HuH-7 (cell line): ENCODE measurements at places on chromosomes 4 and X.

GRCh38 chrX:142998447-142999198, 27.1 kb upstream of the SPANXN4 start:
- DNase-seq, result no peak

DNA sequence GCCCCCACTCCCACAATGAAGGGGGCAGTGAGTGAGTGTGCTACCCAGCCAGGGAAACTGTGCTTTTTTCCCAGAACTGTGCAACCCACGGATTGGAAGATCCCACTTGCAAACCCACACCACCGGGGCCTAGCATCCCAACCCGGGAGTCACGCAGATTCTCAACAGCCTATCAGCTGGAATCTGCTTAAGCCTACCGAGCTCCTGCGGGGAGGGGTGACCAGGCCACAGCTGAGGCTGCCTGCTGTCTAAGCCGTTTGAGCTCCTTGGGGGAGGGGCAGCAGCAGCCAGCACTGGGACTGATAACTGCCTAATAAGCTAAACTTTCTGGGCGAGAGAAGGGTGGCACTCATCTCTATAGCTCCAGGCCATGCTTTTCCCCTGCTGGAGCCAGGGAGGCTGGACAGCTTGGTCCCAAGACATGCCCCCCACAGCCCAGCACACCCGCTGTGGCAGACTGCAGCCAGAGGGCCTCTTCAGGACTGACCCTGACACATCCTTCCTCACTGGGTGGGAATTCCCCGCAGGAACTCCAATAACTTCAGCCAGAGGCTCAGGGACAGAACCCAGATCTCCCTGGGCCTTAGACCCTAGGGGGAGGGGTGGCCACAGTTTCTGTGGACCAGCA, 161.3 kb upstream of the MAGEB18 start:
- DNase-seq, result no peak

GRCh38 chr4:1408418-1408817, 2.2 kb upstream of the NKX1-1 start:
- no peak for DNase-seq

GRCh38 chr4:23878912-23879732, 10.7 kb downstream of the PPARGC1A start:
- DNase-seq, result no peak

DNA sequence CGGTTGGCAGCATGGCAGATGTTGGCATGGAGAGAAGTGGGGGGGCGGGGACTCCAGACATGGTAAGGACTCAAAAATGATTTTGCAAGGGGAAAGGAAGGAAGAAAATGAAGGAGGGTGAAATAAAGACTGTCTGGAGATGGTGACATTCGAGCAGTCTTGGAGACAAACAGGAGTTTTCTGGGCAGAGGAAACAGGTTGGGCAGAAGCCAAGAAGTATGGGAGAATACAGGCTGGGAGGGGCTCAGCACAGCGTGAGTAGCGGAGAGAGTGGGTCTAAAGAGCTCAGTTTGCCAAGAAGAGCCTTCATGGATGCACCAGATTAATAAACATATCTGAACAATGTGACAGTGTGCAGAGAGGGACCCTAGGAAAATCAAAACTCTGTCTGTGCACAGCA, 13.3 kb upstream of the CRMP1 start:
- DNase-seq, result no peak

DNA sequence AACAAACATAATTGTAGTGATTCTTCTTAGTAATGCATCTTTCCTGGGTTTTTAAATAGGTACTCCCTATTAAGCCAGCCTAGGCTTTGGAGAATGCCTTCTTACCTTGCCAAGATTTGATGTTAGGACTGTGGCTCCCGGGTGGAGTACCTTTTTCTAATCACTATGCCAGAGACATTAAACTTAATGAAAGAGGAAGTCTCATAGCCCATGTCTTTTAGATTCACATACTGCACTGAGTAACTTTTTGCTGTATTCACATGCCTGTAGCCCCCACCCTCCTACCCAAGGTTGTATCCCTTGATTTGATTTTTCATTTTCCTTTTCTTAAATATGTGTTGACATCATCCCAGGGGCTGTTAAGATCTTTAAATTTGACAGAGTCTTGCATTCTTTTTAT, 104.2 kb upstream of the TLR2 start:
- DNase-seq, result no peak

DNA sequence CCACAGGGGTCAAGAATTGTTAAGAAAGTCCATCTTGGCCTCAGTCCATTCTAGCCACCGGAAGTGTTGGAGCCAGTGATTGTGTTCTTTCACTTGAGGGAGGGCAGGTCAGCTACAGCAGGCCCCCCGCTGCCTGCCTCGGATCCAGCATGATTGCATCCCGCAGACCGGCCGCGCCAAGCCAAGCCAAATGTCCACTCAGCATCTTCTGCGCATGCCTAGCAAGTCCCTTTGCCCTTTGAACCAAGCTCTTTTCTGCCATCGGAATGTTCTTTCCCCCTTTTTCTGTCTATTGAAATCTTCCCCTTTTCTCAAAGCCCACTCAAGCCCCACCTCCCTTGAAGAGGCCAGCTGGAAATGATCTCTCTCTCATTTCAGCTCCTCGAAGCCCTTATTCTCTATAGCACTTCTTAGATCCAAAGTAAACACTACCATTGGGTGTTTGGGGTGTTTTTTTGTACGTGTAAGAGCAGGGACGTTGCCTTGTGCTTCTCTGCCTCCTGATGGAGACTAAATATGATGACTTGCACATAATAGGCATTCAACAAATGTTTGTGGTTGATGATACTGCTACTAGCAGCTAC, 147.8 kb upstream of the BCOR start:
- DNase-seq, result no peak

DNA sequence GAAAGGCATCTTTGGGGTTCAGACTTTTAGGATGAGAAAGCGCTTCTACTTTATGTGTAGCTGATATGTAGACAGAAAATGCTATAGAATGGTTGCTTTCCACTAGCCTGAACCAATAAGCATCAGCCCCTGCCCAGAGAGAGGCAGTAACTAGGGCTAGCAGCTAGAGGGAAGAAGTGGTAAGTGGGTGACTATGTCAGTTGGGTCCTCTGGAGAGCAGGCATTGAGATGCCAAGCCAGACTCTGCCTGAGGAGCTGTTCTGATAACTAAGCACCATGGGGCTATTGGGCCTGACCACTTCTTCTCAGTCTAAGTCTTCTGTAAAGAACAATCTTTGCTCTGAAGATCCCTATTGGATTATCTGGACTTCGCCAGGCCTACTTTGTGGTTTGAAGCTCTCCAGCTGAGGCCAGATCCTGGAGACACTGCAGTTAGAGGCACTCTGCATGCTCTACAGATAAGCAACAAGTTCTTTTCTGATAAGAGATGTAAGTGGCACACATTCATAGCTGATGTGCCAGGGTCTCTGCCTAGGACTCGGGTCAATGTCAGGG, 146.1 kb downstream of the RBM46 start:
- no peak for DNase-seq

DNA sequence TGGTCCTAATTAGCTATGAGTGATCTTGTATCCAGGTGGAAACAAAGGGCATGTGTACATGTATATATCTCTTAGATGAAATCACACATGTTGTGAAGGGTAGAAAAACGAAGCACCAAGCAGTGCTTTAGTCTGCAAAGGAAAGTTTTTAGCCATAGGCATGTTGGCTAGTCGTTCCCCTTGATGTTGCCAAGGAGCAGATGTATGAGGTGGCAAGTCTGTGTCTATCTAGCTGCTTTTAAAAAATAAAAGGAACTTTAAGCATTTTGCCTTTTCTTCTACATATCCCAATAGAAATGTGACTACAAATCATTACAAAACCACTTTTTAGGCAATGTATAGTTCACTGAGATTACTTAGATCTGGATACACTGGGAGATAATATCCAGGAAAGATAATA, 63.1 kb downstream of the NSUN7 start:
- no peak for DNase-seq

DNA sequence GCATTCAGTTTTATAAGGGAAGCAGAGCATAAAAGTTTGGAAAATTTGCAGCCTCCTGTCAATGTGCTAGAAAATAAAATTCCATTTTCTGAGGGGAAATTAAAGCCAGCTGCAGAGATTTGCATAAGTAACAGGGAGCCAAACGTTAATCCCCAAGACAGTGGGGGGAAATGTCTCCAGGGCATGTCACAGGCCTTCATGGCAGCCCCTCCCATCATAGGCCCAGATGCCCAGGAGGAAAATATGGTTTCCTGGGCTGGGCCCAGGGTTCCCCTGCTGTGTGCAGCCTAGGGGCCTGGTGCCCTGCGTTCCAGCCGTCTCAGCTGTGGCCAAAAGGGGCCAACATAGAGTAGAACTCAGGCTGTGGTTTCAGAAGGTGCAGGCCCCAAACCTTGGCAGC, 9.3 kb downstream of the RNF4 start:
- no peak for DNase-seq

DNA sequence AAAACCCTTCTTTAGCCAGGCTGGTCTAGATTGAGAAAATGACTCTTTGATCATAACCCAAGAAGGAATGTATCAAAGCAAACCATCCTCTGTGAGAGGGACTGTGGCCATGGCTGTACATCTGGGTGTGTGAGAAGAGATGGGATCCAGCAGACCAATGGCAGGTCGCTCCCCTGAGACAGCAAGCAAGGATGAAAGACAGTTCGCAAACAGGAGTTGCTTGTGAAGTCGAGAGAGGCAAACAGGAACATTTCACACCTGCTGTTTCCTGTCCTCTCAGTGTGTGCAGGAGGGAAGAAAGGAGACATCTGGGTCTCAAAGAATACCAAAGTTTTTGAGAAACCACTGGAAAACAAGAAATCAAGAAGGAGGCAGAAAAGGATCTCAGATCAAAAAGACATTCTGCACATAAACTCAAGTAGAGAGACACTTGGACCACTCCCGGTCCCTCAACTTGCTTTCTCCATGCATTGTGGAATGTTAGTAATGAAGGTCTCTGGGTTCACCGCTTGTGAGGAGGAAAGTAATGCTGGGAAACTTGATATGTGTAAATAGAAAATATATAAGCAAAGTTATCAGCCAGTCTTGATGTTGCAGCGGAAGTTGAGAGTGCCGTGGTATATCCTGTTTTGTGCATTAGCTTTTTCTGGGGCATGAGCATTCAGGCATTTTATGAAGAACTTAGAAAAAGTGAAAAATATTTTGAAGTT, 327.5 kb downstream of the BMPR1B start:
- DNase-seq, result no peak

DNA sequence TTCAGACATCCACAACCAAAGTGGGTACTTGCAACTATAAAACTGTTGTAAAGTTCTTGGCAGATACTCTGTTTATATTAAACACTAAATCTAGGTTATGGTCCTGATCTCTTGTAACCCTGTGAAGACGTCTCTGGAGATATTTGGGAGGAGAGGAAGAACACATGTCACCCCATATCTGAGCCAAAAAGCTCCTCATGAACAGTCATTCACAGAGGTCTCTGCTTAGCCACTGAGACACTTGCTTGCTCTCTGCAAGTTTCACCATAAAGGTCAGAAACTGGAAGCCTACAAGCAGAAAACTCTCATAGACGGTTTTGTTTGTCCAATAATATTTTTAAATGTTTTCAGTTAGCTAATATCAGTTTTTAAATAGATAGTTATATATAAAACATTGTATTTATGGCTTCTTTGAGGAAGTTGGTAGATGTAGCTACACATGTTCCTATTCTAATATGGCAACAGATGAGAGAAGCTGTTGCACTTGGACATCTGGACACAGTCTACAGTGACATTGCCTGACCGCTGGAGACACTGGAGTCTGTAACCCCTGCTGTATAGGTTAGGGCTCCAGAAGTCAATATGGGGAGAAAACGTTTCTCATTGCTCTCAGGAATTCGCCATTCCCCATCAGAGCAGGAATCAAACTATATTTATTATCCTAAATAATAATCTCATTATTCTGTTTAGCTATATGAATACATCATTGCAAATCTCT, 73.6 kb downstream of the C4orf46 start:
- no peak for DNase-seq

- DNase-seq, result no peak
Measured at GRCh38 chrX:96985046-96985445, 101.3 kb downstream of the RPA4 start.

- peak; percentile 12 for DNase-seq
Measured at GRCh38 chr4:54961357-54961975, 163.9 kb downstream of the KDR start.

GRCh38 chr4:39712819-39713607, 15.1 kb downstream of the UBE2K start:
- DNase-seq, result no peak

- no peak for DNase-seq
Measured at GRCh38 chrX:123175366-123176122, 8.5 kb upstream of the GRIA3 start.

GRCh38 chr4:154231806-154232478, 259.7 kb downstream of the DCHS2 start:
- DNase-seq, result no peak

- DNase-seq, result no peak
Measured at GRCh38 chr4:89800012-89800516, 36.9 kb downstream of the SNCA start.

- DNase-seq, result no peak
Measured at GRCh38 chrX:40864972-40865371, 129.6 kb upstream of the MED14 start.

DNA sequence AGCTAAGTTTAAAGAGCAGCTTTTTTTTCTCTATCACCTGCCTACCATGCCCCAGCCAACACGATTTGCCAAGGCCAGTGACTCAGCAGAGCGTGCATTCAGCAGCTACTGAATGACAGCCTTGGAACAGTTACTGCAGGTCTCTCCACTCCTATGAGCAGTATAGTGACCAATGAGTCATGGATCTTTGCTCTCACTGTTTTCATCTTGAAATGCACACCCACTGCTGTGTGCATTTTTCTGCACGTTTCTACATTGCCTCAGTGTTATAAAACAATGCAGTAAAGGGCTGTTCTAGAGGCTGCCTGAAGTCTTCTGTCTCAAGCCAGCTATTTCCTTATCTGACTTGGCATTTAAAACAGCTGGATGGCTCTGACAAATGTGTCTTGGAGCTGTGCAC, 66.0 kb upstream of the C4orf54 start:
- DNase-seq, result no peak

DNA sequence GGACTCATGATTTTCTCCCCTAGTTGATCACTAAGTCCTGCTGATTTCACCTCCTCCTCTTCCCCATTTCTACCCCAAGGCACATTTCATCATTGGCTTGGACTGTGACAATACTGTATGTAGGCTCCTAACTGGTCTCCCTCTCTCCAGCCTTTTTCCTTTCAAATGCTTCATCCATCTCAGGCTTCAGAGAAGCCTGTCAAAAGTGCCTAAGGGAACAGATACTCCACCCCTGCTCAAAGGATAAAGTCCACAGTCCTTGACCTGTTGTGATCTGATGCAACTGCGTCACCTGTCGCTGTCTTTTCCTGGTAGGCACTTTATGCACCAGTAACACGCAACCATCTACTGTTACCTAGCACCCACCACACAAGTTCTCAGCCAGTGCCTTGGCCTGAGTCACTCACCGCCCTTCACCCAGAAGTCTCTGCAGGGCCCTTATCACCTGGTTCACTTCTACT, 12.8 kb downstream of the SCARB2 start:
- peak; percentile 39 for DNase-seq

DNA sequence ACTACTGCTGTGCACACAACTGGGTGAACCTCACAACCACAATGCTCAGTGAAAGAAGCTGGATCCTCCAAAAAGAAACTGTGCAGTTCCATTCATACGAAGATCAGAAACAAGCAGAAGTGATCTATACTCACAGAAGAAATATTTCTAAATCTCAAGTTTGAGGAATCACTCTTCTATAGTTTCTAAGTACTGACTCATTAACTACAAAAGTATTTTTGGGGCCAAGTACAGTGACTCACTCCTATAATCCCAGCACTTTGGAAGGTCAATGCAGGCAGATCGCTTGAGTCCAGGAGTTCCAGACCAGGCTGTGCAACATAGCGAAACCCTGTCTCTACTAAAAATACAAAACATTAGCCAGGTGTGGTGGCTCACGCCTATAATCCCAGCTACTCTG, 51.3 kb upstream of the RELL1 start:
- DNase-seq, result no peak

GRCh38 chr4:169993531-169993930, 32.7 kb downstream of the MFAP3L start:
- DNase-seq, result no peak
